Left cardiac atrium (tissue), 4 donors: ENCODE measurements at places on chromosomes 4 and X.

- DNase-seq: no peak
Measured at GRCh38 chr4:183834252-183834651, 70.9 kb upstream of the STOX2 start.

GRCh38 chrX:20974326-20974725 lies 399.9 kb upstream of the CNKSR2 start:
- no peak for DNase-seq

DNA sequence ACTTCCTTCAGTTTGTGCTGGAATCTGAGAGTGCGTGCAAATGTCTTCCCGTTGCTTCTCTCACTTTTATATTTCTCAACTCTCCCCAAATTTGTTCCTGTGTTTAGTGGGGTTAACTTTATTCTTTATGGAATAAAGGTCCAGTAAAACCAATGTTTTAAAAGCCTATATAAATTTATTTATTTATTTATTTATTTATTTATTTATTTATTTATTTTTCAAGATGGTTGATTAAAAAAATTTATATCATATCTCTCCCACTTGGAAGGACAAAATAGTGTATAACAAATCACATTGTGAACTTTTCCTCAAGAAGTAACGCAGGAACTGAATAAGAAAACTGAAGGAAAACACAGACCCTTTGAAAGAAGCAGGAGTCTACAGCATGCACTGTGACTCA lies 95.3 kb upstream of the ITM2A start:
- DNase-seq: no peak

GRCh38 chr4:120760047-120760446 lies 162.5 kb downstream of the PRDM5 start:
- no peak for DNase-seq

DNA sequence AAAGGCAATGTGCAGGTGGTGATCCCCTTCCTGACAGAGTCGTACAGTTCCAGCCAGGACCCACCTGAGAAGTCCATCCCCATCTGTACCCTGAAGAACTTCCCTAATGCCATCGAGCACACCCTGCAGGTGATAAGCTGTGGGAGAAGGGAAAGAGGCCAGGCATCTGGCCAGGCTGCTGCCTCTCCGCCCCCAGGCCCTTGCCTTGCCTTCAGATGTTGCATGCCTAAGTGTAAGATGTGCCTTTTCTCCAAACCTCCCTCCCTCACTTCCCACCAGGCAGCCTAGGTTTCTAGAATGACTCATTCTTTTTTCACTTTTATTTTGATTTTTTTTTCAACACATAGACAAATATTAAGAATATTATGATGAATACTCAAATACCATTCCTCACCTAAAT lies 12.2 kb upstream of the CDK16 start:
- peak; percentile 14 for DNase-seq
